ENCODE measurements at places on chromosomes 7 and 10.

- no peak for DNase-seq
Measured at GRCh38 chr10:18918532-18918931, 130.1 kb upstream of the MALRD1 start.

DNA sequence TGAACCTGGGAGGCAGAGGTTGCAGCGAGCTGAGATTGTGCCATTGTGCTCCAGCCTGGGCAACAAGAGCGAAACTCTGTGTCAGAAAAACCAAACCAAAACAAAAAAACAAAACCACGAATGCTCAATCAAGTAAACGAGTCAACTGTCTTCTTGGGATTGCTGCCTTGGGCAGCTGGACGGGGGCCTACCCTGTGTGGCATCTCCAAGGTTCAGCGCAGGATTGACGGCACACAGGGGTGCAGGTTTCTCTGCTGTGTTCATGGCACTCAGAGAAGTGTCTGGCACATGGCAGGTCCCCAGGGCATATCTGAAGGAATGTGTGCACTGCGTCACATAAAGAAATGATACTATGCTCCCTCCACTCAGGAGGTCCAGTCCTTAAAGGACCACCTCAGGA is 25.2 kb upstream of the CRYGN start:
- DNase-seq: no peak

DNA sequence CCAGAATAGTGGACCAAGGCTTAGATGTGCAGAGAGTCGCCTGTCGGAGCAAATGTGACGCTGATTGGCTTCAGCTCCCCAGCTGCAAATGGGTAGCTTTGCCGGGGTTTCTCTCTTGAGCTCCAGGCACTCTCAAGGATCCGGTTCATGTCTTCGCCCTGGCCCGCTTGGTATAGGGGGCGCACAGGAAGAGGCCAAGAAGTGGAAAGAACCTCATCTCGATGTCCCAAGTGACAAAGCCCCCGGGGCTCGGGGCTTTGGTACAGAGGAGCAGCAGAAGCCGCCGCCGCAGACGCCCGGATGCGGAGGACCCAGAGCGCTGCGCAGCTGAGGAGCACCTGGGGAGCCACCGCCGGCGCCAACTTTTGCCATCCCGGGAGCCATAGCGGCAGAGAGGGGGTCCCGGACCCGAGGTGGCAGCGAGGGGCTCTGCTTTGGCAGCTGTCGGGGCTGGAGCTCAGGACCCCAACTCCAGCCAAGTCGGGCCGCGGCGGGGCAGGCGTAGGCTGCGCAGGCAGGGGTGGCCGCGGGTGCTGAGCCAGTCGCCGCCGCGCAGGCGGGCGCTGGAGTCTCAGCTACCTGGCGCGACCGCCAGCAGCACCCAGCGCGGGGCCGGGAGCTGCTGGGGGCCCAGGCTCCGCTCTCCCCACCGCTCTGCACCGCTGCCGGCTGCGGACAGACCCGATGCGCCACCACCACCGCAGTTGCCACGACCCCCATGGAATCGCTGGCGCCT is 466.6 kb downstream of the XPNPEP1 start:
- no peak for DNase-seq

DNA sequence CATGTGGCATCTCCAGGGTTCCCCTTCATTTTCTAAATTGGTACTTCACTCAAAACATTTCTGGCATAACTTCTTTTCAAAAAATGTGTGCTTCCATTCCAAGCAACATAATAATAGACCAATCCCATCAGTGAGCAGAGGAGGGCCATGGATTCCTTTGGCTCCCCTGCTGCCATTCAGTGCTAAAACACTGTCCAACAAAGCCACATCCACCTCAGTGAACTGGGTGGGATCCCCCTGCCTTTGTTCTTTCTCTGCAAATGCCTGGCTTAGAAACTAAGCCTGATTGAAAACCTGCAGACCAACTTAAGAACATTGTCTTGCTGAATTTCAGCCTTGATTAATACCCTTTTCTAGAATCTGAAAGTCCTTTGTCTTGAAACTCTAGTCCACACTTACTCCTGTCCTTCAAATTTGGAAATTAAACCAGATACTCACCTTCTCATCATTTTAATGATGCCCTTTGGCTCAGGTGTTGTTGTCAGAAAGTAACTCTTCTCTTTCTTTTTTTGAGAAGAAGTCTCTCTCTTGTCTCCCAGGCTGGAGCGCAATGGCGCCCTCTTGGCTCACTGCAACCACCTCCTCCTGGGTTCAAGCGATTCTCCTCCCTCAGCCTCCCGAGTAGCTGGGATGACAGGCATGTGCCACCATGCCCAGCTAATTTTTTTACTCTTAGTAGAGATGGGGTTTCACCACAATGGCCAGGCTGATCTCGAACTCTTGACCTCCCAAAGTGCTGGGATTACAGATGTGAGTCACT is 132.3 kb downstream of the PLXNA4 start:
- DNase-seq: no peak

GRCh38 chr7:106891548-106892410 is 26.7 kb downstream of the PIK3CG start:
- no peak for DNase-seq

DNA sequence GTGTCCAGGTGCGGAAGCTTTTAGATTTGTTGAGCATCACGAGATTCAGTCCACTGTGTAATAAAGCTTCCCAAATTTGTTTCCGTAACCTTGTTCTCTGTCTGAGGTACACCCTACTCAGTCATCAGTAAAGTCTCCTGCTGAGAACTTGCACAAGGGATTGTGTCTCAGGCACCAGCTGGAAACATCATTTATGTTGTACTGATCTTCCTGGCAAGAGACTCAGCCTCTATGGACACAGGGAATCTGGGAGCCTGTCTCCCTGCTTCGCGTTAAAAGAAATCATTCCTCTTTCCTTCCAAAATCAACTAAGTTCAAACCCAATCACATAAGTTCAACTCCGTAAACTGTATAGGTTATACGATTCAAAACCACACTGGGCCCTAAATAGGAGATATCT is 336.8 kb downstream of the GPR37 start:
- DNase-seq: no peak

GRCh38 chr7:4282434-4283223 is 399.5 kb upstream of the FOXK1 start:
- no peak for DNase-seq

GRCh38 chr7:16805441-16805840 is 642 bp upstream of the AGR2 start:
- DNase-seq: no peak

- no peak for DNase-seq
Measured at GRCh38 chr7:19293431-19293830, 148.2 kb upstream of the FERD3L start.

- DNase-seq: no peak
Measured at GRCh38 chr10:67119651-67120050, 193.8 kb downstream of the LRRTM3 start.

- DNase-seq: no peak
Measured at GRCh38 chr7:523347-524336, 4.0 kb upstream of the PDGFA start.

- peak; percentile 92 for DNase-seq
Measured at GRCh38 chr10:31133792-31134310, 102.2 kb upstream of the ZNF438 start.

DNA sequence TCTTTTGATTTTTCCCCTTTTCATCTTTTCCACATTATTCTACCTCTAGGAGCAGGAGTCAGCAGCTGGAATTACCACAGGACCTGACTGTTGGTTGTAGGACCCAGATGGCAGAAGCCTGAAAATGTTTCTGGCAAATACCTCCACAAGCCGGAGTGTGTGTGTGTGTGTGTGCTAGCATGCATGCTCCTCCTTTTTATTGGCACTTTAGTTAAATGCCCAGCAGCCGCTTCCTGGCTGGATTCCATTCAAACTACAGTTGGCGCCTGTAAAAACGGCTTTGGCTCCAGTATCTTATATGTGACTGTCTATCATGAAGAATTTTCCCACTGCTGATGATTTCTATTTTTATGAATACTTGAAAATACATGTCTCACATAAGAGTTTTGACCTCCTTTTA is 319.7 kb upstream of the SP4 start:
- DNase-seq: peak; percentile 60

- peak; percentile 61 for DNase-seq
Measured at GRCh38 chr10:110207805-110208613, 604 bp downstream of the MXI1 start.

- no peak for DNase-seq
Measured at GRCh38 chr7:16528520-16528919, 1.9 kb downstream of the LRRC72 start.

DNA sequence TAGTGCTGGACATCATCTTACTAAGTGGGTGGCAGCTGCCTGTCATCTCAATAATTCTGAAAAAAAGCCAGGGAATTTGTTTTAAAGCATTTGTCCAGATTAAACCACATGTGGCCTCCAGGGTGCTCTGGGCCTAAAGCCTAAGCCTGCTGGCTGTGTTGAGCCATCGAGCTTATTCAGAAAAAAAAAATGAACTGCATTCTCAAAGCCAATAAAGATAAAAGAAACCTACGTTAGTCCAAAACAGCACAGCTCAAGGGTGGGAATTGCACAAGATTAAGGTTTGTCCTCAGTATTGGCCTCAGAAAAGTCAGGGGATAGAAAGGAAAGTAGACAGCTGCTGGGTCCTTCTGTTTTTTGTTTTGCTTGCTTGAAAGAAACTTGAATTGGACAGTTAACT is 22.6 kb upstream of the PRTFDC1 start:
- DNase-seq: peak; percentile 57

- DNase-seq: no peak
Measured at GRCh38 chr10:97651773-97652172, 11.3 kb downstream of the PI4K2A start.

DNA sequence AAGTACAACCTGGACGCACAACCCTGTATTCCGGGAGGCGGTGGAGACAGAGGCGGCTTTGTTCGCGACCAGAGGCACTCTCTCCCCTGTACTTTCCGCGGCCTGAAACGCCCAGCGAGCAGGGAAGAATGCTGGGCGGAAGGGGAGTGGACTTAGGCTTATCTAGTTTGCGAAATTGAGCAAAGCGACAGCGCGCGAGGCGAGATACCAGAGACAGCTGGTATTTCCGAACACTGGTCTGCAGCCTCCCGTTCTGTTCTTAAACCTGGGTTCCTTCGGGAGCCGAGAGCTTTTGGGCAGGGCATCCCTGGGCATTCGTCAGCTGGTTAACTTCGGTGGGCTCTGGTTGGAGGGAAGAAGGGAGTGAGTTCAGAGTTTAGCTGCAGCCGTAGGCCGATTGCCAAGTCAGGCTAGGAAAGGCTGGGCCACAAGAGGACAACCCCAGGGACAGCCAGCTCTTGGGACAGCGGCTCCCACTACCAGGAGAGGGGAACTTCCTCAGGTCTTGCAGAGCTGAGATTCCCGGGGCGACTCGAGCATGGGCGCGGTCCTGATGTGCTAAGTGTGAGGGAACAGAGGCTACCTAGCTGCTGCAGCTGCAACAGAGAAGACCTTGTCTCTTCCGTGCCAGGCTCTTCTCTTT is 3.9 kb downstream of the HMX3 start:
- no peak for DNase-seq

GRCh38 chr10:65891073-65891981 is 1034.5 kb upstream of the LRRTM3 start:
- no peak for DNase-seq

DNA sequence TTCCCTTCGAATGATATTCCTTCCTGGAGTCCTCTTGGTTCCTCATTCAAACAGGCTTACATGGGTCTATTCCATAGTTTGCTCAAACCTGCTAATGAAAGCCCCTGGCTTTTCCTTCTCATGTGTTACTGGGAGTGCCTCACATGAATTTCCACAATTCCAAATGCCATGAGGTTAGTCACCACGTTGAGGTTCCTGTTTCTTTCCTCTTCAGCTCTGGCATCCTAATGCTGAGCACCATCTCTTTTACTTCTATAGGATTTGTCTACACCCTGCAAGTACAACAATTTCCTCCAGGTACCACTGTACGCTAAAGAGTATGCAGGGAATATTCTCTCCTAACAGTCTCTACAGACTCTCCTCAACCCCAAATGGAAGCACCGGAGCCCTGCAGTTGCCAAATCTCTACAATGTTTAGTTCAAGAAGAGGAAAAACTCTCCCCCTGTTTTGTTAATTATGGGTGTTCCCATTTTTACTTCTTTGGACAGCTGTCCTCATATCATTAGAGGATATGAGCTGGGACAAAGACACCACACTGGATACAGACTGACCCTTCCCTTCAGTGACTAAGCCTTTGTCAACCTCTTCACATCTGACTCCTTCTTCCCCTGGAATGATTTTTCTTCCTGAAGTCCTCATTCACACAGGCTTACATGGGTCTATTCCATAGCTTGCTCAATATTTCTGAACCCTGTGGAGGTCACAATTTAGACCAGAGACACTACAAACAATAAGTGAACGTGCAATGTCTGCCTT is 145.8 kb upstream of the BET1 start:
- DNase-seq: no peak

DNA sequence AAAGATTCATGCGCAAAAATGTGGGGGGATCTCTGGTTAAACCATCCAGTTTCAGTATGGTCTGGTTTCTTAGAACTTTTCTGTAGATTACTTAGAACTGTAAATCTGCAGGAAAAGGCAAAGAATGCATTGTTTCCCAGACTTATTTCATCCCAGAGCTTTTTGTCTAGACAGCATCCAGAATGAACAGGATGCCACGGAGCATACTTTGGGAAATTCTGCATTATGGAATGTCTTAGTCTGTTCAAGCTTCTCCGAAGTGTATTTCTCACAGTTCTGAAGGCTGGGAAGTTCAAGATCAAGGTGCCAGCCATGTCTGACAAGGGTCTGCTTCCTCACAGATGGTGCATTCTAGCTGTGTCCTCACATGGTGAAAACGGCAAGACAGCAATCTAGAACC is 136.3 kb downstream of the INHBA start:
- no peak for DNase-seq

GRCh38 chr7:128923411-128923800 is 12.9 kb upstream of the KCP start:
- no peak for DNase-seq

- DNase-seq: no peak
Measured at GRCh38 chr10:36181426-36182178, 539.5 kb upstream of the FZD8 start.

DNA sequence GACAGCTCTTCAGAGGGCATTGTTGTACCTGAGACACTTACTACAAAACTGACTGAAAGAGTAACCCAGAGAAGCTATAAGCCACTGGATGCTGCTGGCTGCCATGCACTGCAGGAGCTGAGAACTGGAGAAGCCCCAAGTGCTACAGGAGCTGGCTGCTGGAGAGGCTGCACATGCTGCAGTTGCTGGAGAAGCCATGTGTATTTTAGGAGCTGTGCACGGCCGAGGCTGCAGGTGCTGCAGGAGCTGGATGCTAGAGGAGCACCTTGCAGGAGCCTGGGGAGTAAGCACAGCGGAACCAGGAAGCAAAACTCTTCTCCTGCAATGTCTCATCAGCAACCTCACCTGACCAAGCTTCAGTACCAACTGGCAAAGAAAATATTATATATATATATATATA is 45.5 kb downstream of the STEAP1B start:
- no peak for DNase-seq
